Daoy (cell line): ENCODE measurements at places on chromosomes 7 and 10.

DNA sequence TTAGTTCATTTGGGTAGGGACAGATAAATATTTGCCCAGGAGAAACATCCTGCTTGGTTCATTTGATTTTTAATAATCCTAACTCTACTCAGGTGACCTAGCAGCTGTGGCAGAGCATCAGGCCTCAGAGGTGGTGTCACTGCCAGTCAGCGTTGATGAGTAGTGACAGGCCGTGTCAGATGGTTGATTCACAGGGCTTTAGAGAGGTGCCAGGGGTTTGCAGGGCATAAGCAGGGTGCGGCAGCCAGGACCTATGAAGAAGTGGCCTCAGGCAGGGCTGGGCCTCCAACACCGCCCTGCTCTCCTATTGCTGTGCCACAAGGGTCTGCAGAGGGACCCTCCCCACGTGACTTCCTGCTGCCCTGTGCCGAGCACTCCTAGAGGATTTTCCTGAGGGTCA, 128.1 kb downstream of the HECW1 start:
- no peak for DNase-seq

DNA sequence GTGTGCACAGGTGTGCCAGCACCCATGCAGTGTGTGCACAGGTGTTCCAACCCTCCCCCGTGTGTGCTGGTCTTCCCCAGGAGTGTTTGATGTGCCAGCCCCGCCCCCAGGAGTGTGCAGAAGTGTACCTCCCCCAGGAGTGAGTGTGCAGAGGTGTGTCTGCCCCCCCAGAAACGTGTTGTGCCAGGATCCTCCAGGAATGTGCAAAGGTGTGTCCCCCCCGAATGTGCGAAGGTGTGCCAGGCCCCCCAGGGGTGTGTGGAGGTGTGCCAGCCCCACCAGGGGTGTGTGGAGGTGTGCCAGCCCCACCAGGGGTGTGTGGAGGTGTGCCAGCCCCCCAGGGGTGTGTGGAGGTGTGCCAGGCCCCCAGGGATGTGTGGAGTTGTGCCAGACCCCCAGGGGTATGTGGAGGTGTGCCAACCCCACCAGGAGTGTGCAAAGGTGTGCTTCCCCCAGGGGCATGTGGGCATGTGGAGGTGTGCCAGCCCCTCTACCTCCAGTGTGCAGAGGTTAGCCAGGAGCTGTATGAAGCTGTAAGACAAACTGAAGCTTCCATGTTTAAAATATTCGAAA, 33.2 kb downstream of the CHST15 start:
- DNase-seq = no peak

GRCh38 chr7:7352845-7353244, 170.5 kb downstream of the C1GALT1 start:
- DNase-seq = no peak

DNA sequence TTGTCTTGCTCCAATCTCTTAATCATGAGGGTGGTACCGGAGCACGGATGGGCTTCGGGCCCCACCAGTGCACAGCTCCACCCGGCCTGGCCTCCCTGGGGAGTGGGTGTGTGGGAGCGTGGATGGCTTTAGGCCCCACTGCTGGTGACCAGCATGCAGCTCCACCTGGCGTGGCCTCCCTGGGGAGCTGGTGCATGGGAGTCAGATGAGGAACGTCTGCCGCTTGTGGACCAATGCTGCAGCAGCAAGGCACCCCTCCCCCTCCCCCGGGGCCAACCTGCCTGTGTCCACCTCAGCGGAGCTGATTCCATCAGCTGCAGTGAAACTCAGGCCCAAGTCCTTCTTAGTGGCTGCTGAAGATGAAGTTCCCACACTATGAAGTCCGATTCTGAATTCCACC, 511.4 kb downstream of the PTPRN2 start:
- no peak for DNase-seq

DNA sequence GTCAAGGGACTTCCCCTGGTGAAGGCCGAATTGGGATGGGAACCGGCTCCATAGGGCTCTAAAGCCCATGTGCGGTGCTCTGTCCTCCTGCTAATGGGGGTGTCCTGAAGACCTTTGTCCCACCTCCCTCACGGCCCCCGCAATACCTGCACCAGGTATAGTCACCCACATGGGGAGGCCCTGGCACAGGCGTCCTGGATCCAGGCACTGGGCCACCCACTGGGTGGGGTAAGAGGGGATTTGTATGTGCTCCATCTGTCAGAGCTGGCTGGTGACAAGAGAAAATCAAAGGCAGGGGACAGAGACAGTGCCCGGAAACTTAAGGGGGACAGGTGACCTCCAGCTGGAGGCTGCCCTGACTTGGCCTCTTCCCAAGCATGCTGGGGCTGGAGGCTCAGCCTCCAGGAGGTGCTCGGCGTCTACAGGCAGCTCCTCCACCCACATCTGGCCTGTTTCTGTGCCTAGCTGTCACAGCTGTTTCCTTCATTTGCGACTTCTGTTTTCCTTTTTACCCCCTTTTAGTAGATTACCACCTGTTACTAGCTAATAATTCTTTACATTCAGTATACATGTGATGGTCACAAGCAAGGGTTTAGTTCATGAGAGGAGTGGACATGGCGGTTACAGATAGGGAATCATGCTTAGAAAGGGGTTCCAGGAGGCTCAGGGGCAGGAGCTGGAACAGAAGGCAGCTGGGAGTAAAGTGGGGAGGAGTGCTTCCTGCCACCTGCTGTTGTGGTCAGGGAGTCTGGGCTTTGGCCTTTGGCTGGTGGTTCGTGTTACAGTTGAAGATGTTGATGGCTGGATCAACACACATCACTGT, 2.3 kb upstream of the CUZD1 start:
- peak; percentile 19 for DNase-seq

GRCh38 chr10:62653254-62653653, 151.3 kb upstream of the ADO start:
- no peak for DNase-seq

- DNase-seq = peak; percentile 58
Observed at GRCh38 chr10:70673043-70673928, 980 bp downstream of the ADAMTS14 start.

DNA sequence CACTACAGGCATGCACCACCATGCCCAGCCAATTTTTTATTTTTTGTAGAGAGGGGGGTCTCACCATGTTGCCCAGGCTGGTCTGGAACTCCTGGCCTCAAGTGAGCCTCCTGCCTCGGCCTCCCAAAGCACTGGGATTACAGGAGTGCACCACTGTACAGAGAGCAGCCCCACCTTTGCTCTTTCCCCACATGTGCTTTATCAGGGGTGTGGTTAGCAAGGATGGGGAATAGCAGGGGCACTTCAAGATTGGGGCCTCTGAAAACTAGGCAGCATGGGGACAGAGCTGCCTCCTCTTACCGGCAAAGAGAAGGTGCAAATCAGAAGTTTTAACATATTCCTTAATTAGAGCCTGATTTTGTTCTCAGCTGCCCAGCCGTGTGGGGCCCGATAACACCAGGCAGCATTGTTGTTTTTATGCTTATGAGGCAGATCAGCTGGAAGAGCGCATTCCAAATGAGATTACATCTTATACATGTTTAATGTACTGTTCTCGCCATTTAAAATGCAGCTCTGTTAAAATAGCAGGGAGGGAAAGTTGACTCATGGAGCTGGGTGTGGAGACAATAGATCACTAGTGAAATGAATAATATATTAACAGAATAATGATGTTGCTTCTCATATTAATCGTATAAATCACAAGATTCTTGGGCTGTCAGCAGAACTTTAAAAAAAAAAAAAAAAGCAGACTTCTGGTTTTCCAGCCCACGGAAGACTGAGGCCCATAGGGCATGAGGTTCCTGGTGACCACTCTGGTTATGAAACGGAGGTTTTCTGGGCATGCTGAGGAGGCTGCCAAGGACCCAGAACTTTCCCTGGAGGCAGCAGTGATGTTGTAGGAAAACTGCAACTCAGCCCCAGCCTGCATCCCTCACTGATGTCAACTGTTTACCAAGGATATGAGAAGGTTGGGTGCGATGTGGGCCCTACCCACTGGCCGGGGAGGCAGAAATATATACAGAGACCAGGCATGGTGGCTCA, 62.5 kb downstream of the TMEM130 start:
- DNase-seq = no peak

- DNase-seq = no peak
Observed at GRCh38 chr10:19204246-19204917, 155.8 kb downstream of the MALRD1 start.

DNA sequence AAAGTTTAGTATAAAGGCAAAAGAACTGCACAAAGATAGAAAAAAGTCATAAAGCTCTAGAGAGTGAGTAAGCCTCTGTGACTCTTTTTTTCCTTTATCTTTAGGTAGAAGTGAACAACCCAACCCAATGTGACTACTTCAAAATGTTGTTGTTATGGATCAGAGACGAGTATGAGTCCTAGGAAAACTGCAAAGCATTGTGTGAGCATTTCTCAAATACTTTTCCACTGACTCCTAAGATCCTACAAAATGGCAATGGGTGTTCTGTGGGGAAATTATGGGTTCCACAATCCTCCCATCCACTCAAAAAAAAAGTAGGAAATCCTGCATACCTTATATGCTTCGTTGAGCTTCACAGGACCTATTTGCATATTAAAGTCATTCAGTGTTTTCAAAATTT, 177.1 kb downstream of the DGKI start:
- DNase-seq = peak; percentile 55

DNA sequence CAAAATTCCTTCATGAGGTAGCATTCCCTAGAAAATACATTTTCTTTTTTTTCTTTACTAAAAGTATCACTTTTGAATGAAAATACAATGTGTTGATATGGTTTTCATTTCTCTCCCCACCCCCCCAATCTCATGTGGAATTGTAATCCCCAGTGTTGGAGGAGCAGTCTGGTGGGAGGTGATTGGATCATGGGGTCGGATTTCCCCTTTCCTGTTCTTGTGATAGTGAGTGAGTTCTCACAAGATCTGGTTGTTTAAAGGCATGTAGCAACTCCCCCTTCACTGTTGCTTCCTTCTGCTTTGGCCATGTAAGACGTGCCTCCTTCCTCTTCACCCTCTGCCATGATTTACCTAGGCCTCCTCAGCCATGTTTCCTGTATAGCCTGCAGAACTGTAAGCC, 790.3 kb upstream of the KCND2 start:
- no peak for DNase-seq

DNA sequence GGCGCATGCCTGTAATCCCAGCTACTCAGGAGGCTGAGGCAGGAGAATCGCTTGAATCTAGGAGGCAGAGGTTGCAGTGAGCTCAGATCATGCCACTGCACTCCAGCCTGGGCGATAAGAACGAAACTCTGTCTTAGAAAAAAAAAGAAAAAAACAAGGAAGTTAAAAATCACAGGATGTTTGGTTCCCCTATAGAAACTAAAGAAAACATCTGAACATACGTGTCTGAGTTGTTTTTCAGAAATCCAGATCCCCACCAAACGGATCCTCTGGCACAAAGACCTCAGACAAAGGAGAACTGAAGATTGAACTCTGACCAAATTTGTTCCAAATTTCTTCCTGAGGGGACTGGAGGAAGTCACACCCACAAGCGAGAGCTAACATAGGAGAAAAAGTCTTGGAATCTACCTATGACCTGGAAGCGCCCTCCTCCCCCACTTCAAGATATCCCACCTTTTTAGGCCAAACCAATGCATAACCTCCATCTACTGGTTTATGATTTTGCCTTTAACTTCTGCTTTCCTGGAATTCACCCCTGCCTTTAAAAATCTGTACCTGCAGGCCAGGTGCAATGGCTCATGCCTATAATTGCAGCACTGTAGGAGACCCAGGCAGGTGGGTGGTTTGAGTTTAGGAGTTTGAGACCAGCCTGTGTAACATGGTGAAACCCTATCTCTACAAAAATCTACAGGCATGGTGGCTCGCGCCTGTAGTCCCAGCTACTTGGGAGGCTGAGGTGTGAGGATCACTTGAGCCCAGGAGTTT, 19.7 kb upstream of the SIRT1 start:
- DNase-seq = no peak

DNA sequence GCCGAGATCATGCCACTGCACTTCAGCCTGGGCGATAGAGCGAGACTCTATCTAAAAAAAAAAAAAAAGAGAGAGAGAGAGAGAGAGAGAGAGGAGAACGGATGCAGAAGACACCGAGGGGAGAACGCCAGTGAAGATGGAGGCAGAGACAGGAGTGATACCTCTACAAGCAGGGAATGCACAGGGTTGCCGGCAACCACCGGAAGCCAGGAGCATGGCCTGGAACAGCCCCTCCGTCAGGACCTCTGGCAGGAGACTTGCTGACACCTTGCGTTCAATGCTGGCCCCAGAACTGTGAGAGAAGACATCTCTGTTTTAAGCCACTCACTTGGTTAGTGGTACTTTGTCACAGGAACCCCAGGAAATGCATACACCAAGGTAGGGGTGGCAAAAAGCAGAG, 38.1 kb upstream of the DUSP5 start:
- no peak for DNase-seq

DNA sequence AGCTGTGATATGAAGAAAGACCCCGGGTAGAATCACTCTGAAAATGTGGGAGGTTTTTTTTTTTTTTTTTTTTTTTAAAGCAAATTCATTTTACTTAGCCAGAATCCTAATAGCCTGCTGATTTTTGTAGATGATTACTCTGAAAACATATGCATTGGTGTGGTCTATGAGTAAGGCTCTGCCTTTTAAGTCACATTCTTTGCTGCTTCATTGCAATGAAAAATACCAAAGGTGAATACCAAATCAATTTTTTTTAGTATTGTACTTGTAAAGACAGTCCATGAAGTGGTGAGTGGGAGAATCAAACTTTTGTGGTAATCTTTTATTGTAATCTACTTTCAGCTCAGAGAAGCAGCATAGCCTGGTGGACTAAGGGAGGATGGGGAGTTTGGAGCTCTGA, 130.3 kb downstream of the SDK1 start:
- DNase-seq = no peak

- DNase-seq = no peak
Observed at GRCh38 chr10:133453516-133454203, at the start of gene SCART1. TSS of gene SCART1 (plus strand) at chr10:133453945. CDS start at chr10:133453998, 53 bp downstream.

DNA sequence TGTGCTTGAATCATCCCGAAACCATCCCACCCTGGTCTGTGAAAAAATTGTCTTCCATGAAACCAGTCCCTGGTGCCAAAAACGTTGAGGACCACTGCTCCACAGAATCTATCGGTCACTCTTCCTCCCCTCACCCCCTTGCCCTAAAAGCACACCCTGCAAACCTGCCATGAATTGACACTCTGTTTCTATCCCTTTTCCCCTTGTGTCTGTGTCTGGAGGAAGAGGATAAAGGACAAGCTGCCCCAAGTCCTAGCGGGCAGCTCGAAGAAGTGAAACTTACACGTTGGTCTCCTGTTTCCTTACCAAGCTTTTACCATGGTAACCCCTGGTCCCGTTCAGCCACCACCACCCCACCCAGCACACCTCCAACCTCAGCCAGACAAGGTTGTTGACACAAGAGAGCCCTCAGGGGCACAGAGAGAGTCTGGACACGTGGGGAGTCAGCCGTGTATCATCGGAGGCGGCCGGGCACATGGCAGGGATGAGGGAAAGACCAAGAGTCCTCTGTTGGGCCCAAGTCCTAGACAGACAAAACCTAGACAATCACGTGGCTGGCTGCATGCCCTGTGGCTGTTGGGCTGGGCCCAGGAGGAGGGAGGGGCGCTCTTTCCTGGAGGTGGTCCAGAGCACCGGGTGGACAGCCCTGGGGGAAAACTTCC, 784 bp upstream of the SERPINE1 start:
- peak; percentile 99 for DNase-seq

DNA sequence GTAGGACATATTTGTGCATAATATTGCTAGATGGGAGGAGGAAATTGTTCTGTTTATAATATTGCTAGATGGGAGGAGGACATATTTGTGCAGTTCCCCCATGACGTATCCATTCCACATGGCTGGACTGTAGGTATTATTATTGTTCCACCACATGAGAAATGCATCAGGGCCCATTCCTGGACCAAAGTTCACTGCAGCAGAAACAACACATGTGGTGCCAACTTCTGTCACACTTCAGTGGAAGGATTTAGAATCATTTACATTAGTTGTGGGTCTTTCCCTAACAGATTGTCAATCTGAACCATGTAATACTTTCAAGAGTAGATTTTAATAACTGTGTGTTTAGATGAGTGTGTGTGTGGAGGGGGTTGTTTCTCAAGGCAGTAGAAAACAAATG, 32.7 kb upstream of the MACC1 start:
- DNase-seq = peak; percentile 94
